Femur (tissue), 1 donor: ENCODE measurements at places on chromosomes 5 and 9.

- peak; percentile 16 for DNase-seq
These were observed 10.9 kb upstream of the SLC25A51 start for GRCh38 chr9:37914701-37915358.

GRCh38 chr9:85038061-85038460 is 368.5 kb downstream of the NTRK2 start:
- no peak for DNase-seq

- DNase-seq = no peak
These were observed 488 bp upstream of the MCTP1 start for GRCh38 chr5:95285409-95285755.

GRCh38 chr5:168327019-168327421 is 35.6 kb downstream of the WWC1 start:
- no peak for DNase-seq

GRCh38 chr5:180358694-180359093 is 5.6 kb upstream of the GFPT2 start:
- no peak for DNase-seq

DNA sequence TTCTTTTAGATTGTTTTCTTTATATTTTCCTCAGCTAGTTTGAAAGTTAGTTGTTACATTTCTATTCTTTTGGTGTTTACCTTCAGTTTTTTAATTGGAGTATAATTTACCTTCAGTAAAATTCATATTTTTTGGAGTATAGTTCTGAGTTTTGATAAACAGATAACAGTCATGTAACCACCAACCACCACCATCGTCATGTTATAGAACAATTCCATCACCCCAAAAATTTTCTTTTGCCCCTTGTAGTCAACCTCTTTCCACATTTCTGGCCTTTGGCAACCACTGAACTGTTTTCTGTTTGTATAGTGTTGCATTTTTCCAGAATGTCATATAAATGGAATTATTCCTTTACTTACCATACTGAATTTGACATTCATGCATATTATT is 6.8 kb downstream of the RMI1 start:
- DNase-seq = no peak

- DNase-seq = peak; percentile 90
These were observed 129.1 kb downstream of the KCNIP1 start for GRCh38 chr5:170632985-170633234.

GRCh38 chr9:94675008-94675881 is 35.9 kb upstream of the FBP1 start:
- peak; percentile 56 for DNase-seq

GRCh38 chr5:78008356-78008967 is 232.3 kb upstream of the TBCA start:
- no peak for DNase-seq

- DNase-seq = peak; percentile 76
These were observed 603 bp downstream of the TMEM268 start for GRCh38 chr9:114611516-114612271.

DNA sequence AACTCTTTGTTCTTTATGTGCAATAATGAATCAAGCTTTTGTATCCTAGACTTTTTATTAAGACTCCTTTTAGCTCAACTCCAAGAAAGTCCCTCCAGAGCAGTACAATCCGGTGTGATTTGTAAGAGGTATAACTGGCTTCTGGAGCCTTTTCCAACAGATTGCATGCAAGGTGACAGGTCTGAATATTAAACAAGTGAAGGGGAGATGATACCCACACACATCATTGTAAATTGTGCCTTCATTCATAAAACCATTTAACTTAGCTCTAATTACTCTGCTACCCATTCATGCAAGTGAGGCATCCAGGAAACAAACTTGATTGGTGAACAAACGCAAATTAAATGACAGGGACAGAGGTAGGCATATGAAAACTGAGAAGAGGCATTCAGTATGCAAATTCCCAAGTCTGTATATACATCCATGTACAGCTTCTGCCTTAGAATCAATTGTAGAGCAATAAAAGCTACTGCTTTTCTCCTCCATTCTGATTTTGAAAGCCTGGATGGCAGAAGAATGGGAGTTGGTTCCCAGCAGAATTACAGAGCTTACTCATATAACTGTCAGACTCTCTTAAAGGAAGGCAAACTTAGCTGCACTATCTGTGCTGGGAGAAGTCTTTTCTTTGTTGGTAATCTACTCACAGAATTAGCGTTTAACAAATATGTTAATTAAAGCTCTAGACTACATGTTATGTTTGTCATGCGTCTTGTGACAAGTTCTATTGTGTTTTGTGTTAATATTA is 261.0 kb upstream of the CDH6 start:
- no peak for DNase-seq

GRCh38 chr9:114281473-114282103 is 41.3 kb upstream of the ORM1 start:
- DNase-seq = peak; percentile 85

DNA sequence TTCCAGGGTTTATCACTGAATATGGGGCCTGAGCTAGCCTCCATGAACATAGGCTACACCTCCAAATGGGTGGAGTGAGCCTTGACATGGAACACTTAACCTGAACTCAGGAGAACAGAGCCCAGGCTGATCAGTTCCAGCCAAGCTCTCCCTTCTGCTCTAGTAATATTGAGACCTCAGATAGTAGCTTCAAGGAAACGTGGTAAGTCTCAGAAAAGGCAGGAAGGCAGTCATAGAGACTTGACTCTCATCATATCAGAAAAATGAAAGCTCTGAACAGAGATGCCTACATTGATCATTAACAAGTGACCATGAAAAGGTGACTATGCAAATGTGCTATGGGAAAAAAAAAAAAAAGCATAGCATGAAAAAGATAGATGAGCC is 40.5 kb upstream of the MYO10 start:
- DNase-seq = no peak

DNA sequence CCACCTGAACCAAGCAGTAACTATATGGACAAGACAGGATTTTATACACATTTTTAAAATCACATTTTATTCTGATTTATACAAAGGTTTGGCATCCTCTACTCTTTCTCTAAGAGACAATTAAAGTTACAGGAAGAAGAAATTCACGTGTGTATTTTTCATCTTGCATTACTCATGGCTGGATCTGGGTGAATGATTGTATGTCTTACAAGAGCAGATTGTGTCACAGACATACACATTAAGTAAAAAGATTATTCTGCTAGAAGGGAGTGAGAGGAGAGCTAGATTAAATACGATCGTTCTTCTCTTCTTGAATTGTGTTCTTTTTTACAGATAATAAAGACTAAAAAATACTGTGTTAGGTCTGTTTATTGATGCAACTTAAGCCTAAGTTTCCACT is 20.8 kb upstream of the CEP120 start:
- DNase-seq = no peak

DNA sequence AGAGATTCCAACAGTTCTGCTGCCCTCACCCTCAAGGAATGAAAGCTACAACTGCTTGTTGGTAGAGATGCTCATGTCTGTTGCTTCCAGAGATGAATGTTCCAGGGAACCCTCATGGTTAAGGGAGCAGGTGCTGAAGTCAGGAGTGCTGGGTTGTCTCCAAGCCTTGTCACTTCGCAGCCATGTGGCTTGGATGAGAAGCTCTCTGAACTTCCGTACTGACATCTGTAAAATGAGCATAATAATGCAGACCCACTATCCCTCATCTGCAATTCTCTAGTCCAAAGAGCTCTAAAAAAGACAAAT is 133.3 kb upstream of the ADRA1B start:
- DNase-seq = no peak

GRCh38 chr5:132408965-132409364 is 39.5 kb downstream of the SLC22A5 start:
- no peak for DNase-seq

GRCh38 chr5:82019342-82020138 is 47.7 kb downstream of the ATG10 start:
- no peak for DNase-seq

DNA sequence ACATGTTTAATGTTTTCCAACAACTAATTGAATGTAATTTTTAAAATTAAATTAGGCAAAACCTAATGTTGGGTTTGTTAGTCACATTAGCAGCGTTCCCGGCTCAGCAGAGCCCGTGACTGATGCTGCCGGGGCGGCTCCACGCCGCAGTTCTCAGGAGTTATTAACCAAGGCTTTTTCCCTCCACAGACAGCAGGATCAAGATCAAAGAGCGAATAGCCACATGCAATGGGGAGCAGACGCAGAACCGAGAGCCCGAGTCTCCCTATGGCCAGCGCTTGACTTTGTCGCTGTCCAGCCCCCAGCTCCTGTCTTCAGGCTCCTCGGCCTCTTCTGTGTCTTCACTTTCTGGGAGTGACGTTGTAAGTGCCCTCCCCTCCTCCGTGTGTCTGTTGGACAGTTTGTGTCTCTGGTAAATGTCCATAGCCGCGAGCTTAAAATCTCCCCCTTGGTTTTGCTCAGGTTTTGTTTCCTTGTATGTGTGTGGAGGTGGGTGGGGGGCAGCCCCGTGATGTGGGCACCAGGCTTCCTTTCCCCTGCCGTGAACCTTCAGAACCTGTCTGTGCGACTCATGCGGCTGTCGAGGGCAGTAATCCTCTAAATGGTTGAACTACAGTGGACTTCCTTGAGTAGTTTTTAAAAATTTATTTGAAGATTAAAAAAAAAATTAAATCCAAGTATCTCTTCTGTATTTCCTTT is 37.1 kb downstream of the TENT4A start:
- no peak for DNase-seq

- no peak for DNase-seq
These were observed 11.9 kb downstream of the TRMO start for GRCh38 chr9:97910357-97910756.

GRCh38 chr5:97420646-97421045 is 237.6 kb upstream of the RIOK2 start:
- DNase-seq = no peak

- no peak for DNase-seq
These were observed 60.6 kb downstream of the AUH start for GRCh38 chr9:91301161-91301560.

DNA sequence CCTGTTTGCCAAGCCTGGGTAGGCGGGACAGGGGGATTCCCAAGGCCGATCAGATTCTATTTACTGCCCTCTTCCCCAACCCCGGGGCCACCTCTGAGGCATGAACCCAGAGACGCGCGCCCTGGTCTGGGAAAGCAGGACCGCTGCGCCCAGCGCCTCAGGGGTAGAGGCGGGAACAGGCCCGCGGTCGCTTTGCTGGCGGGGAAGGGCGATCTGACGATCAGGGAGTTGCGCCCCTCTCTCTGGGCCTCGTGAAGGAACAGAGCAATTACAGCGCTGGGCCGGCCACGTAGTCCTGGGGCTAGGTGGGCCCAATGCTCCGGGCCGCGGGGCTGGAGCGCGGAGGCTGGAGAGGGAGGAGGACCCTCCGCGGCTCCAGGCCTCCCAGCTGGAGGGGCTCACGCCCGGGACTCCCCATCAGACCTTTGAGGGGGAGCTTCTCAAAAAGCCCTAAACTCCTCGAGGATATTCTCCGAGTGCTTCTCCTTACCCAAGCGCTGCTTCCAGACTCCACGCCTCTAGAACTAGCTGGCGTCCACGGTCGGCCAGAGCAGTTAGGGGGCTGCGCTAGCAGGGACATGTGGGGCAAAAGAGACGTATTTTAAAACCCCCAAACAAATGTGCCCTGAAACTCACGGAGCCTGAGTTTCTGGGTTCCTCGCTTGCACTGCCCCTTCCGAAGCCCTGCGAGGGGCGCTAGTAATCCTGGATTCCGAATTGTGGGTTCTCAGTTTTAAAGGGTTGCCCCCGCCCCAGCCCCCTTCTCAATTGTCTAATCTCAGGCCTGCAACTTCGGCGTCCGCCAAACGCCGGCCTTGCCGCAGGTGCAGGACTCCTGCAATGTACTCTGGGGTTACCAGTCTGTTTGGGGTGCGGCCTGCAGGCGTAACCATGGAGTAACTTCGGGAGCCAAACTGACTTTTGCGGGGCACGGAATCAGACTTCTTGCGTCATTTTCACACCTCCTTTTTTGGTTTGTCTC is 57.6 kb downstream of the TMEM174 start:
- DNase-seq = no peak

DNA sequence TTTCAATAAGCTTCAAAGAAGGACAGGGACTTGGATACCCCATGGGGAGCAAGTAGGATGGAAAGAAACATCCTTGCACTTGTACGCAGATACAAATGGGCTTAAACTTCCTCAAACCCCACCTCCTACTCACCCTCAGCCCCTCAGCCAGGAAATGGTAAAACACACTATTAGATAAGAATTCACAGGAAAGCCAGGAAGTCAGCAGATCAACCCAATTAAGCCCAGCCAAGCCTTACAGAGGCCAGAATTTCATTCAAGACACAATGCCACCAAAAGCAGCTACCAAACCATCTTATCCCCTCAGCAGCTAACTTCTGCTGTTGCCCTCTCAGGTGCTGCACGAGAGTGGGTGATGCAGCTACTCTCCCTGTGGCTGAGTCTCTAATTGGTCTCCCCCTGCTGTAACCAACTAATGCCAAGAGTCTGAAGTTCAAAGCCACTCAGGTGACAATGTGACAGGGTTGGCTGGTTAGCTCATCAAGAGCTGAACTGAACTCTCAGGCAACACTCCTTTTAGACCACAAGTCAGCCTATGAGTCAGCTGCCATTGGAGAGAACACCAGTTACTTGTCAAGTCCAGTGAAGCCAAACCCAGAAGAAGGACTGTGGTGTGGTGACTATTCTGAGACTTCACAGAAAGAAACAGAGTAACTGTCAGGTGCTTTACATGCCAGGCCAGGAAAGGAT is 201.9 kb downstream of the ZNF608 start:
- no peak for DNase-seq

GRCh38 chr5:151070449-151070848 is 10.4 kb downstream of the TNIP1 start:
- no peak for DNase-seq

DNA sequence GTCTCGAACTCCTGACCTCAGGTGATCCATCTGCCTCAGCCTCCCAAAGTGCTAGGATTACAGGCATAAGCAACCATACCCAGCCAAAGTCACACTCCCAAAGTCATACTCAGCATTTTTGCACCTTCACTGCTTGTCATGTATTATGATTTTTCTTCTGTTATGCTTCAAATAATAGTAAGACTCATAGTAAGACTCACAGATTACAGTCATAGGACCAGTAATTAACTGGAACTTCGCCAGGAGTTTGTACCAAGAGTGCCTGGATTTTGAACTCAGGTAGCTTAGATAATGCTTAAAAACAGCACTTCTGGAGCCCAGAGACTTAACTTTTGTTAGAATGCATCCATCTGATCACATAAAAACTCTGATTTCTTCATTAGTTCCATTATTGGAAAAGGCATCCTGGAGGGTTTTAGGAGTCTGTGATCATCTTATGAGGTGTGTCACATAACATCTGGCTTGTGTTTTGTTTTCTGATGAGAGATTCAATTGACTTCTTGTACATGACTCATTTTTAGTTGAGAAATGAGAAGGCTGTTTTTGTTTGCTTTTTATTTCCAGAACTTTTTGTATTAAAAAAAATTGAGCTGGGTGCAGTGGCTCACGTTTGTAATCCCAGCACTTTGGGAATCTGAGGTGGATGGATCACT is 131.5 kb downstream of the ADAMTS19 start:
- DNase-seq = no peak

DNA sequence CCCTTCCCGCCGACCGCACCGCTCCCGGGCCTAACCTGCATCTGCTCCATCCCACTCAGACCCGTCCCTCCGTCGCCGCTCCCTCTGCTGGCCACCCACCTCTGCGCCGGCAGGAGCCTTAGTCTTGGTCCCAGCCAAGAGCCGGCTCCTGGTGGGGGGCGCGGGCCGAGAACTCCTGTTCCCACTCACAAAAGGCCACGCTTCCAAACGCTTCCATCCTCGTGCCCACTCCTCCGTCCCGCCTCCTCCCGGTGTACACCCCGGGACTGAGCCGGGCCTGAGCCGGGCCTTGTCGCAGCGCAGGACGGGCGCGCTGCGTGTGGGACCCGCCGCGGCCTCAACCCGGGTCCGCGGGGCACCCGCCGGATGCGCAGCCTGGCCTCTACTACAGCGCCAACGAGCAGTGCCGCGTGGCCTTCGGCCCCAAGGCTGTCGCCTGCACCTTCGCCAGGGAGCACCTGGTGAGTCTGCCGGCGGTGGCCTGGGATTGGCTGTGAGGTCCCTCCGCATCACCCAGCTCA is 7.5 kb downstream of the ADAMTS13 start:
- DNase-seq = peak; percentile 54
